Activated T-helper 1 cell treated with anti-CD3 and anti-CD28 coated beads, Interleukin-12 subunit alpha, Interleukin-12 subunit beta, Interleukin-2, Interleukin-4 antibody, amounts not matched to agents 30 ng/mL and 10 ng/mL and 1 ng/mL, durations not matched to agents 14 hours and 24 hours and 36 hours (primary cell): ENCODE measurements at places on chromosomes 2 and 18.

DNA sequence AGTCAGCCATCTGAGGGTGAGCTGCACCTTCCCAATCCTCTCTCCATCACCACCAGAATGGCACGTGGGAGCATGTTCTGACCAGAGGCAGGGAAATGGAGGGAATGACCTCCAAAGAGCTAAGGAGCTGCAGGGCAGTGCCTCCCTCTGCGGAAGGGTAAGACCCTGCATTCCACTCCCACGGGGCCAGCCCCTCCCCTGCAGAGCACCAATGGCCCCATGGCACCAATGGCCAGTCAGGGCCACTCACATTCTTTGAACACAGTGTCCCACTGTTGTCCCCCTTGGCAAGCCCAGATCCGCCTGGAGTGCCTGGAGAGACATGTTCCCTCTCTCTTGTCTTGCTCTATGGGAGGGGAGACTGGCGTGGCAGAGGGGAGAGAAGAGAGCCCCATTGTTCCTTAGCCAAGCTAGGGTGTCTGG, 164.4 kb downstream of the TNS1 start:
- no peaks in the 10 kb centered on the region for H3K27me3 ChIP-seq
- no peak overlapping the region for H3K4me3 ChIP-seq
- no peaks in the 10 kb centered on the region for H3K36me3 ChIP-seq

DNA sequence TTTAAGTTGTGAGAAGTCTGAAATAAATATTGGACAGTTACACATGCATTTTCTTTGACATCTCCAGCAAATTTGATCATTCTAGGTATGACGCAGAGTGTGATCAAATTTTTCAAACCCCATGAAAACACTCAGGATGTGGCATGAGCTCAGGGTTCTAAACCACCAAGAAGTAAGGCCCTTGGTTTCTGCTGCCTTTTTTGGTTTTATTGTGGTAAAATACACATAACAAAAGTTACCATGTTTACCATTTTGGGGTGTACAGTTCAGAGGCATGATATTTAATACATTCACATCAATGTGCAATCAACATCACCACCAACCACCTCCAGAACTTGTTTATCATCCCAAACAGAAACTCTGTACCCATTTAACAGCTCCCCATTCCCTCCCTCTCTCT, 64.3 kb upstream of the TTN start:
- DNase-seq: peak; percentile 17
- H3K36me3 ChIP-seq: peaks cover 2% of the 10 kb centered on the region
- peak overlapping the region; percentile 11 for H3K4me3 ChIP-seq
- H3K27ac ChIP-seq: peak overlapping the region; percentile 9
- H3K27me3 ChIP-seq: no peaks in the 10 kb centered on the region

- DNase-seq: no peak
- peak overlapping the region; percentile 65 for H3K27ac ChIP-seq
- no peaks in the 10 kb centered on the region for H3K27me3 ChIP-seq
- H3K4me3 ChIP-seq: no peak overlapping the region
Observed at GRCh38 chr2:218517434-218518206, 50.5 kb downstream of the USP37 start.

- H3K36me3 ChIP-seq: no peaks in the 10 kb centered on the region
- peaks cover 30% of the 10 kb centered on the region for H3K27me3 ChIP-seq
- no peaks in the 10 kb centered on the region for H3K4me1 ChIP-seq
- H3K4me3 ChIP-seq: no peak overlapping the region
- no peak overlapping the region for H3K27ac ChIP-seq
- DNase-seq: no peak
Observed at GRCh38 chr2:46657042-46657504, 177.7 kb downstream of the TMEM247 start.

- no peak overlapping the region for H3K27ac ChIP-seq
- no peaks in the 10 kb centered on the region for H3K4me1 ChIP-seq
- DNase-seq: no peak
Observed at GRCh38 chr2:73253400-73253799, 19.3 kb downstream of the CCT7 start.

- H3K36me3 ChIP-seq: peaks cover 41% of the 10 kb centered on the region
- peaks cover 92% of the 10 kb centered on the region for H3K4me1 ChIP-seq
- H3K4me3 ChIP-seq: no peak overlapping the region
- H3K27me3 ChIP-seq: peaks cover 16% of the 10 kb centered on the region
Observed at GRCh38 chr18:44804033-44804432, 123.3 kb downstream of the SETBP1 start.

GRCh38 chr2:23940718-23941620, 706 bp downstream of the UBXN2A start:
- DNase-seq: no peak
- H3K4me3 ChIP-seq: peak overlapping the region; percentile 85
- peaks cover 21% of the 10 kb centered on the region for H3K27me3 ChIP-seq

DNA sequence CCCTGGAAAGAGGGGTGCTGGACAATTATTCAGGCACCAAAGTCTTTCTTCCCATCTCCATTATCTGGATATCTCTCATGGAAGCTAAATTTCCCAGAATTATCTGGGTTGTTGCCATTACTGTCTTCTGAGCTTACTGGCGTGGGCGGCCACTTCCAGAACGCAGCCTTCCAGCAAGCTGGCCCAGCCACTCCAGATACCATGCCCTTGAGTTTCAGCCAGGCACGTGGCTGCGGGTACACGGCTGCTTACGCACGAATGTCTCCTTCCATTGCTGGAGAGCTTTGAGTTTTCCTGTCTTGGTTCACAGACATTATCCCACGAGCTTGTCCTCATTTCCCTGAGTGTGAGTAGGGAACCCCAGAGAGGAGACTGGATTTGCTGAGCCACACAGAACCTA, 32.7 kb downstream of the CELF4 start:
- no peak overlapping the region for H3K27ac ChIP-seq
- H3K4me3 ChIP-seq: no peak overlapping the region
- no peak for DNase-seq
- no peaks in the 10 kb centered on the region for H3K36me3 ChIP-seq
- no peaks in the 10 kb centered on the region for H3K27me3 ChIP-seq

DNA sequence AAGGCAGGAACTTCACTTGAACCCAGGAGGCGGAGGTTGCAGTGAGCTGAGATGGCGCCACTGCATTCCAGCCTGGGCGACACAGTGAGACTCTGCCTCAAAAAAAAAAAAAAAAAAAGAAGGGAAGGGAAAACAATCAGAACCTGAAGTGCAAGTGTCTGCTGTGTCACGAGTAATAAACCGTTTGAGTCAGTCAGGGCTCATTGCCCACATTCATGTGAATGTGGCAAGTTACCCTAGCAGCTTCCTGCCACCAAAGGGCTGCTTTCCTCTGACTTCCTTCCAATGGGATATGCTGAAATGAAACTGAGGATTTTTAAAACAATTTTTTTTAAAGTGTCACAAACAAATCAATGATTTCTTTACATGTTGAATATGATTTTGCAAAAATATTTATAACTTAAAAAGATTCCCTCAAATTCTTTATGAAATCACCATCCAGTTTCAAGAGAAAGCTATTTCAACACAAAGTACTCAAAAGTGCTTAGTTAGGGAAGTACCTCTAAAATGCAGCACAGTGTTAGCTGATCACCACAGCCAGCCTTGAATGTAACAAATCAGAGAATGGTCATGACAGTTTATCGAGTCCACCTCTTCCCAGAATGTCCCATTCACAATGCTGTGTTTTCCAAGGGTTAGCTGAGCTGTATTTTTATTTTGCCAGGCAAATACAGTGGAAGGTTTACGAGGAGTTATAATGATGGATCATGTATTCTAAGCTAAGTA, 36.4 kb downstream of the WDSUB1 start:
- H3K4me1 ChIP-seq: no peaks in the 10 kb centered on the region
- no peak overlapping the region for H3K27ac ChIP-seq
- H3K27me3 ChIP-seq: no peaks in the 10 kb centered on the region
- peaks cover 5% of the 10 kb centered on the region for H3K36me3 ChIP-seq

GRCh38 chr18:3931013-3931315, 481.0 kb downstream of the TGIF1 start:
- DNase-seq: no peak
- H3K4me1 ChIP-seq: no peaks in the 10 kb centered on the region
- H3K27me3 ChIP-seq: no peaks in the 10 kb centered on the region
- H3K27ac ChIP-seq: no peak overlapping the region
- H3K36me3 ChIP-seq: no peaks in the 10 kb centered on the region

DNA sequence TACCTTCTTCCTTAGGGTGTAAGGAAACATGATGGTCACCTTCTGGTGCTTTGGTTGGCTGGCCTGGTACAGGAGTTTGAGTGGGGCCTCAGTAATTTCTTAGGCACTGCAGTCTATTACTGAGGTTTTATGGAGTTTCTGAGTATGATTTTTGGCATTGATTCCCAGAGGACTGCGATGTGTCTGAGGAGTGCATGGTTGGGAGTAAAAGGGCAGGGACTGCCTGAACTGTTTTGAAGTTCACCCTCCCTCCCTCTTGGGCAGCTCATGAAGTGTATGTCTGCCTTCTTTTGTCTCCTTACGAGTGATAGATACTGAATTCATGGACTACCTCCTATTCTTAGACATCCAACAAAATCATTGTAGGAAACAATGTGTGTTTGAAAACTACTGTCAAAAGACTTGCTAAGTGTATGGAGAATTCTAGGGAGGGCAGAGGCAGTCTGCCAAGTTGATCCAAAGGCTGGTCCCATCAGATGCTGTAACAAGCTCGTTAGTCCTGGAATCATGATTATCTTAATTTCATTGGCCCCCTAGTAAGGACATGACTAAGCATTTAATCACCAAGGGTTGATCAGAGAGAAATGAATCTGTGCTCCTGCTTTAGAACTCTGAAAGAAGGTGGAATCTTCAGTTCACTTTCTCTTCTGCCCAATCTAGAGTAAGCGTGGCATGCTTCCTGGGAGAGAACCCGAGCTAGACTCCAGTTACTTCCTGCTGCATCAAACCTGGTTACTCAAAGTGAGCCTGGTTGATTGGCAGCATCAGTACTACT, 26.5 kb downstream of the LYPD6B start:
- no peak overlapping the region for H3K4me3 ChIP-seq
- no peaks in the 10 kb centered on the region for H3K36me3 ChIP-seq
- peaks cover 15% of the 10 kb centered on the region for H3K4me1 ChIP-seq
- H3K27me3 ChIP-seq: peaks cover 5% of the 10 kb centered on the region

DNA sequence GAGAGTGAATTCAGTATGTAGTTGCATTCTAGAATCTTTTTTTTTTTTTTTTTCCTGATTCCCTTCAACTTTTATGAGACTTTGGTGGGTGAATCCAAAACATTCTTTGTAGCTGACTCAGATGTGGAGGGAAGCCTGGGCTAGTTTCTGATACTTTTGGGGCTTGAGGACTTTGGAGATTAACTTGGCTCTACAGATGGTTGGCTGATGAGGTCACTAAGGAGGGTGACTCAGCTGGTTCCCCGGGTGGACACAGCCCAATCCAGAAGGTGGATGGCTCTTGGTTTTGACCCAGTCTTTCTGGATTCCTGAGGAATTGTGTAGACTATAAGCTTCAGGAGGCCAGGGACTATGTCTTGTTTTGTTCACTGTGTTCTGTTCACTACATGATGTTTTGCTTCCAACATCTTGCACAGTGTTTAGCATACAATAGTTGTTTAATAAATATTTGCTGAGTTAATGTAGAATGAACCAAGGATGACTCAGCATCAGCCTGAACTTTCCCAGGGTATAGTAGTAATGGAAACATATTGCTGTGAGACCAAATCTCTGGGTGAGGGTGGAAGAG, 30.5 kb downstream of the LAMA3 start:
- H3K4me1 ChIP-seq: no peaks in the 10 kb centered on the region
- DNase-seq: no peak
- no peaks in the 10 kb centered on the region for H3K36me3 ChIP-seq
- peaks cover 30% of the 10 kb centered on the region for H3K27me3 ChIP-seq

GRCh38 chr2:64823794-64824193, 165.4 kb upstream of the SLC1A4 start:
- no peaks in the 10 kb centered on the region for H3K27me3 ChIP-seq
- peaks cover 21% of the 10 kb centered on the region for H3K4me1 ChIP-seq
- no peak overlapping the region for H3K27ac ChIP-seq
- H3K36me3 ChIP-seq: peaks cover 9% of the 10 kb centered on the region

- H3K36me3 ChIP-seq: peaks cover 14% of the 10 kb centered on the region
- H3K4me1 ChIP-seq: no peaks in the 10 kb centered on the region
- no peak for DNase-seq
- no peaks in the 10 kb centered on the region for H3K27me3 ChIP-seq
Observed at GRCh38 chr2:135600915-135601314, 69.6 kb downstream of the R3HDM1 start.

DNA sequence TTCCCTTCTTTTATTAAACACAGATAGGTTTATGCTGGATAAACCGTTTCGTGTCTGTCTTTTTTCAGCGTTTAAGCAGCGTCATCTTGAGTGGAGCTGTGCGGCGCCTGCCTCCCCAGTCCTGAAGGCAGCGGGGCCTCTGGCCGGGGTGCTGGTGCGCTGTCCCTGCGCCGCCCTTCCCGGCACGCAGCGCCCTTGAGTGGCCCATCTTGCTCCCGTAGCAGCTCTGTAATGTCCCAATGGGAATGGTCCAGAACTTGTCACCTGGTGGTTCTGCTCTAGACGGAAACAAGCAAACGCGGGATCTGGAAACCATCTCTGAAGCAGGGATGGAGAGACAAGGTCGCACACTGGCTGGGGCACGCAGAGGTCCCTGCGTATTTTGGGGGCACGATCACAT, 24.5 kb downstream of the PRELID3A start:
- no peak overlapping the region for H3K27ac ChIP-seq
- H3K4me3 ChIP-seq: no peak overlapping the region

- no peak overlapping the region for H3K4me3 ChIP-seq
- H3K4me1 ChIP-seq: no peaks in the 10 kb centered on the region
- DNase-seq: no peak
- peaks cover 5% of the 10 kb centered on the region for H3K27me3 ChIP-seq
Observed at GRCh38 chr2:31390324-31390723, 24.2 kb downstream of the XDH start.

DNA sequence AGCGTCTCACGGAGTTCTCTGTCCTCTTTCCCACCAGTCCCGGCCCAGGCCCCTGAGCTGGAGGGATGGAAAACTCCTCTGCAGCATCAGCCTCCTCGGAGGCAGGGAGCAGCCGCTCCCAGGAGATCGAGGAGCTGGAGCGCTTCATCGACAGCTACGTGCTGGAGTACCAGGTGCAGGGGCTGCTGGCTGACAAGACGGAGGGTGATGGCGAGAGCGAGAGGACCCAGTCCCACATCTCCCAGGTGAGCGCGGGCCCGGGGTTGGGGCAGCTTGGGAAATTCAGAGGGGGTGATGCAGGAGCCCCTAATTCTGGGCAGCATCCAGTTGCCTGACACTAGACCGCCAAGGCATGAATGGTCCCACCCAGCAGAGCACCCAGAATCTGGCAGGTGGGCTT, 80.7 kb downstream of the CTIF start:
- H3K27me3 ChIP-seq: no peaks in the 10 kb centered on the region
- H3K27ac ChIP-seq: no peak overlapping the region
- no peaks in the 10 kb centered on the region for H3K36me3 ChIP-seq
- no peak overlapping the region for H3K4me3 ChIP-seq
- no peaks in the 10 kb centered on the region for H3K4me1 ChIP-seq

DNA sequence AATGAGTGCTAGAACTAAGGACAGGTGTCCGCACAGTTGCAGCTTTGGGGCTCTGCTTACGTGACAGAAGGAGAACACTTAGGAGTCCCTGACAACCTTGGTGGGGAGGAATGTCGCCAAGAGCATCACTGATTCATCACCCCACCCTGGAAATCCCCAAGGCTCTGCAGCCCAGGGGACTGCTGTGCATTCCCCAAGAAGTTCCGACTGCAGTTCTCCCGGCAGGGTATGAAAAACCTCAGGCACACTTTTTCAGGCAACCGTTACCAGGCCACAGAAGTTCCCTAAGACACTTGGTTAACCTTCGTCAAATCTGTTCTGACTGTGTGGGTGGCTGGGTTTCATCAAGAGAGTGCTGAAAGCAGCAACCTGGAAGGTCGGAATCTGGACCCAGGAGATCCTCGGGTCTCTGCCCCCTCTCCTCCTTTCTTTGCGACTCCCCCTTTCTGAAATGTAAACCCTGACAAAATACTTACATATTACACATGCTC, 192.1 kb upstream of the CXCR4 start:
- H3K36me3 ChIP-seq: peaks cover 4% of the 10 kb centered on the region
- DNase-seq: peak; percentile 9
- peak overlapping the region; percentile 73 for H3K27ac ChIP-seq
- no peak overlapping the region for H3K4me3 ChIP-seq
